ENCODE measurements at places on chromosomes 1 and 21.

DNA sequence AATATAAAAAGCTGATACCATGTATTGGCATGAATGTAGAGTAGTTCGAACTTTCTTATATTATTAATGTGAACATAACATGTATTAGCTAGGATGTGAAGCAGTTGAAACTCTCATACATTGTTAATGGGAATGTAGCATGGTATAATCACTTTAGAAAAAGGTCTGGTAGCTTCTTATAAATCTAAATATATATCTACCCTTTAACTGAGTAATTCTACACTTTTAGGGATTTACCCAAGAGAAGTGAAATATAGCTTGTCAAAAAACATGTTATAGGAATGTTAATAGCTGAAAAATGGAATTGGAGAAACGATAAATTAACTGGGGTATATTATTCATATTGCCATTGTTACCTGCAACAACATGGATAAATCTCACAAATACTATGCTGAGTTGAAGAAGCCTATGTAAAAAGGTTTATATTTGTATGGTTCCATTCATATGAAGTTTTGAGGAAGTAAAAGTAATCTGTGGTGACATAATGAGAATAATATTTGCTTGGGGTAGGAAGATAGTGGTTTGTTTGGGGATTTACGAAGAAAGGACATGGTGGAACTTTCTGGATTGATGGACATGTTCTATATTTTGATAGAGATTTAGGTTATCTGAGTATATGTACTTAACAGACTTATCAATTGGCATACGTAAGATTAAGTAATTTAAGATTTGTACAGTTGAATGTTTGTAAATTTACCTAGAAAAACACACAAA lies 76.6 kb downstream of the MAST2 start:
- no peaks in the 10 kb centered on the region for H3K27me3 ChIP-seq
- no peaks in the 10 kb centered on the region for H3K4me1 ChIP-seq
- H3K27ac ChIP-seq = no peak overlapping the region
- no peak for DNase-seq
- H3K36me3 ChIP-seq = peaks cover 2% of the 10 kb centered on the region

GRCh38 chr1:83027511-83027910 lies 971.4 kb downstream of the TTLL7 start:
- no peaks in the 10 kb centered on the region for H3K27me3 ChIP-seq
- H3K4me1 ChIP-seq = no peaks in the 10 kb centered on the region
- DNase-seq = no peak
- H3K36me3 ChIP-seq = no peaks in the 10 kb centered on the region

DNA sequence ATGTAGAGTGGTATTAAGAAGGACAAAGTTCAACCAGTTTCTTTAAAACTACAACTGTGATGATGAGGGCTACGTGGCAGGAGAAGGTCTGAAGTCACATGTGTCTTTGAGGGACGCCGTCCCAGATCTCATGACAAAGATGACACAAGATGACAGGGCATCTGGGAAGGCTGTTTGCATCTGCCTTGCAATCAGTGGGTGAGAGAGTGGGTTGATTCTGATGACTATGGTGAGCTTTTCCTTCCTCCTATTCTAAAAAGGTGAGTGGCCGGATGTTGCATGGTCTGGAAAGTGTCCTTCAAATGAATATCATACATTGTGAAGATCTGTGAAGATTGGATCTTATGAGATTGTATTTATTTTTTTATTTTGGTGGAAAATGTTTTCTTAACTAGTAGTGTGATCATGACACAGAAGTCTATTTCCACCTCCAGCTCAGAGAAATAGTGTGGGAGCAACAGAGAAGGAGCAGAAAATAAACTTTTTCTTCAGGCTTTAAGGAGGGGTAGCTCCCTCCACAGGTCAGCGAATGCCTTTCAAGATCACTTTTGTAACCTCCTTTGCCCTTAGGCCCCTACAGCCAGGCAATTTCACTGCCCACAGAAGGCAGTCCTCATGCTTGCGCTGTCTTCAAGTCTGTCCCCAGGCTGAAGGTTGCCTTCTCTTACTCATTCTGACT lies 76.0 kb upstream of the ATF3 start:
- no peak overlapping the region for H3K4me3 ChIP-seq
- no peaks in the 10 kb centered on the region for H3K36me3 ChIP-seq
- peaks cover 35% of the 10 kb centered on the region for H3K27me3 ChIP-seq
- no peak for DNase-seq

GRCh38 chr1:241138248-241138647 lies 218.8 kb downstream of the RGS7 start:
- H3K4me3 ChIP-seq = no peak overlapping the region
- H3K4me1 ChIP-seq = no peaks in the 10 kb centered on the region
- no peak overlapping the region for H3K27ac ChIP-seq
- no peak for DNase-seq
- no peaks in the 10 kb centered on the region for H3K27me3 ChIP-seq

DNA sequence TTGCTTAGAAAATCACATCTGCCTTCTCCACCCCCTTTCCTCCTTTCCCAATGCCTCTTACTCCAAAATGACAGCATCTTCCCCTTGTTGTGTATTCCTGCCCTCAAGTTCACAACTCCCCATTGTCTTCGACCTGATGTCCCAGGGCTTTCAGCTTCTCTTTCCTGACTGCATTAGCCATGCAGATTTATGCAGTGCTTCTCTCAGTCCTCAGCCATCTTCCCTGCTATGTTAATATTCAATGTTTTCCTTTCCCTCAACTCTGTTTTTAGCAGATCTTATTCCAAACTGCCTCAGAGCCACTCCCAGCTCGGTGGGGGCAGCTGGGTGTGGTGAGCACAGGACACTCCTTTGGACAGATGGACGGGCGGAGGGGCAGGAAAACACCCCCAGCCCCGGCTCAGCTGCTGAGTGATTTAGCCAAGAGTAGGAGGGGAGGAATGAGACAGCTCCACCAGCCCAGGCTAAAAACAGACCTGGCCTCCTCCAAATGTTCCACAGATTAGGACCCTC lies 71.0 kb downstream of the CD2 start:
- H3K4me1 ChIP-seq = peaks cover 14% of the 10 kb centered on the region
- H3K36me3 ChIP-seq = no peaks in the 10 kb centered on the region
- H3K27me3 ChIP-seq = no peaks in the 10 kb centered on the region
- no peak for DNase-seq
